Right lobe of liver (tissue), 6 donors: ENCODE measurements at places on chromosomes 11 and 22.
A peak's percentile ranks its signal among the peaks of the same experiment; 100 is the strongest.

DNA sequence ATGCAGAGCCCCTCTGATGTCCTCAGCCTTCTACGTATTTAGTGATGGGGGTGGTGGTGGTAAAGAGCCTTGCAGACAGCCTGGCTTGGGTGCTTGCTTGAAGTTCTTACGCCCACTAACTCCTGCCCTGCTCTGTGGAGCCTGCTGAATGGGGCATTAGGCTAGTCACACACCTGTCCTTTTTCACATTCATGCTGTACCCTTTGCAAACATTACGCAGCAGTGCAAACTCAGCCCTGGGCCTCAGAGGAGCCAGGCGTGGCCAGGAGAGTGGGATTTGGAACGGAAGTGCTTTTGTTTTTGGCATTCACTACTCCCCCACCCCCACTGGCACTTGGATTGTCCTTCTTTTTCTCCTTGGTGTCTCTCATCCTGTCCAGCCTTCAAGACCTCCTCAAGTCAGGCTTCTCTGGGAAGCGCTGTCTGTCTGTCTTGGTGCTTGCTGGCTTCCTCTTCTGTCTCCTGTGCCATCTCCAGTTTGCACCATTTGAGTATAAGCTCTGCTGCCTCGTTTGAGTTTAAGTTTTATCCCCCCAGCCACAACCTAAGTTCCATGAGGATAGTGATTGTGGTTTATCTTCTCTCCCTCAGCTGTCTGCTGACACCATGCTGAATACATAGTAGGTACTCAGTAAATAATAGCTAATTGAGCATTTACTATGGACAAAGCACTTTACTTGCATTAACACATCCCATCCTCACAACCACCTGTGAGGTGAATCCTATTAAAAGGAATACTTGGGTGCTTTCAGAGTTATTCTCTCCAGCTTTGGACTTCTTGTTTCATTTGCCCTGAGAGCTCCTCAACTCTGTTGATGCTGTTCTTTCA is 26.7 kb downstream of the ZBTB16 start:
- no peaks in the 10 kb centered on the region for H3K27me3 ChIP-seq
- H3K36me3 ChIP-seq: no peaks in the 10 kb centered on the region
- H3K27ac ChIP-seq: peak overlapping the region; percentile 29
- H3K4me1 ChIP-seq: peaks cover 96% of the 10 kb centered on the region

GRCh38 chr11:79129702-79130101 is 311.1 kb downstream of the TENM4 start:
- no peaks in the 10 kb centered on the region for H3K27me3 ChIP-seq
- H3K4me3 ChIP-seq: no peak overlapping the region
- H3K36me3 ChIP-seq: no peaks in the 10 kb centered on the region

DNA sequence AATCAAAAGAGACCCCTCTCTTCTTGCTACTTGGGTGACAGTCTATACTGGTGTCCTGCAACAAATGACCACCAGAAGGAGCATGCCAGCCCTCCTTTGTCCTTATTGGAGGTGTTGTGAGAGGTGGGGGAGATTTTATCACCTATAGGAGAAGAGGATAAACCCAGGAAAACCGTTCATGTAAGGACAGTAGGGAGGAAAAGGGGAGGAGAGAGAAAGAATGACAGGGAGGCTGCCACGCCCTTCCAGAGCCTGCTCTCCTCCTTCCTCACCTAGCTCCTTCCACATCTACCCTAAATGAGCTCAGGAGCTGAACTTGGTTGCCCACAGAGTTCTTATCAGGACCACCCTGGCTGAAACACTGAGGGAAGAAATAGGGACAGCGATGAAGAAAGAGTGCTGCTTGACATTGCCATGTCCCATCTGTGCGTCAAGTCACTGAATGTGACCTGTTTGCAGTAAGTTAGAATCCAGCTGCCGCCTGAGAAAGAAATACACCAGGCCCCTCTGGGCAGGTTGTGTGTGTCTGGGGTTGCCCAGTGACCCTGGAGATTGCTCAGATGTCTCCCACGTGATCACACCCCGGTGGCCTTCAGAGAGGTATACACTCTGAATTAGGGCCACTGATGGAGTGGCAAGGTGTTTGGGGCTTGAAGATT is 40.4 kb upstream of the ETS1 start:
- no peak overlapping the region for H3K27ac ChIP-seq
- no peak overlapping the region for H3K4me3 ChIP-seq
- no peaks in the 10 kb centered on the region for H3K27me3 ChIP-seq
- no peak for DNase-seq

DNA sequence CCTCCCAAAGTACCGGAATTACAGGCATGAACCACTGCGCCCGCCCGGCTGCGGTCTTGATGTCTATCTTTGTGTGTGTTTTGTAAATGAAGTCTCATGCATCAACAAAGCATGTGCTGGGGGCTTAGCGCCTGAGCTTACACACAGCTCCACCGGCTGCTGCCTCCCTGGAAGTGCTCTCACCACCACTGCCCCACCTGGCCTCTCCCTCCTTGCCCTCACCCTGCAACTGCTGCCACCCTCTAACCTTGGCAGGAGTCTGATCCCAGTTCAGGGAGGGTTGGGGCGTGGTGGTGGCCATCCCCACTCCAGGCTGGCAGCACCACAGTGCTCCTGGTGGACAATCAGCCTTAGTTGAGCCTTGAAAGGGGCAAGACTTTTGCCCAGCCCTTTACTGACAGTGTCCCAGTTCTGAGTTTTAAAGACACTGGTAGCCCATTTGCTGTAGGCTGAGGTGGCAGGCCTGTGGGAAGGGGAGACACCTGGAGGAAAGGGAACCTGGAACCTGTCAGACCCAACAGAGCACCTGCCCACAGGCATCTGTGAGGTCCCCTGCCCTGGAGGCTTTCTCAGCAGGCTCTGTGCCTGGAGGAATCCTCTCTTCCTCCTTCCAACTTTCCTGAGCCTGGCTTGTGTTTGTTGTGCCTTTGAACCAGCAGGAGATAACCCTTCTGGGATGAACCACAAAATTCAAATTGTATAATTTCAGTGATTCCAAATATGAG is 42.4 kb upstream of the WEE1 start:
- H3K27ac ChIP-seq: no peak overlapping the region
- no peak for DNase-seq
- no peaks in the 10 kb centered on the region for H3K36me3 ChIP-seq
- H3K27me3 ChIP-seq: no peaks in the 10 kb centered on the region

DNA sequence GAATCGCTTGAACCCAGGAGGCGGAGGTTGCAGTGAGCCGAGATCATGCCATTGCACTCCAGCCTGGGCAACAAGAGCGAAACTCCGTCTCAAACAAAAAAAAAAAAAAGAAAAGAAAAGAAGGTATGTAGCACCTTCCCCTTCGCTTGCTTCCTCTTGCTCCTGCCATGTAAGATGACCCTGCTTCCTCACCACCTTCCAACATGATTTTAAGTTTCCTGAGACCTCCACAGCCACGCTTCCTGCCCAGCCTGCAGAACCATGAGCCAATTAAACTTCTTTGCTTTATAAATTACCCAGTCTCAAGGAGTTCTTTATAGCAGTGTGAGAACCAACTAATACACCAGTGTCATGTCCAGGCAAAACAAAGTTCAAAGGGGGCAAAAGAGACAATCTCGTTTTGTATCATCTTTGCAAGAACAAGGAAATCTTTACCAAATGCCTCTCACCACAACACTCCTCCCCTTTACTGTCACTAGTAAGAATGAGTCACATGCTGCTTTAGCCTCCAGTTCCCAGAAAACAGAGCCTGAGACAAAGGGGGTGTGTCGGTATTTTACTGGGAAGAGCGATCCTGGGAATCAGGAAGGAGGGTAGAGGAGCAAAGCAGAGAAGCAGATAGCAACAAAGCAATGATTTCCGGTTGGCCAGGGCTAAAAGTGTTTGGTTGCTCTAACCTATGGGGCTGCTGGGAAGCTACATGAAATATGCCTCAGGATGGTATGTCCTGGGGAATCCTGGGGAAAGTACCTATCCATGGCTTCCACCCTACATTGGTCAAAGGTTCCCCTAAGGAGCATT is 10.5 kb upstream of the MCHR1 start:
- no peak overlapping the region for H3K4me3 ChIP-seq
- no peaks in the 10 kb centered on the region for H3K36me3 ChIP-seq
- DNase-seq: no peak
- H3K27me3 ChIP-seq: no peaks in the 10 kb centered on the region
- H3K27ac ChIP-seq: no peak overlapping the region
- no peaks in the 10 kb centered on the region for H3K4me1 ChIP-seq

DNA sequence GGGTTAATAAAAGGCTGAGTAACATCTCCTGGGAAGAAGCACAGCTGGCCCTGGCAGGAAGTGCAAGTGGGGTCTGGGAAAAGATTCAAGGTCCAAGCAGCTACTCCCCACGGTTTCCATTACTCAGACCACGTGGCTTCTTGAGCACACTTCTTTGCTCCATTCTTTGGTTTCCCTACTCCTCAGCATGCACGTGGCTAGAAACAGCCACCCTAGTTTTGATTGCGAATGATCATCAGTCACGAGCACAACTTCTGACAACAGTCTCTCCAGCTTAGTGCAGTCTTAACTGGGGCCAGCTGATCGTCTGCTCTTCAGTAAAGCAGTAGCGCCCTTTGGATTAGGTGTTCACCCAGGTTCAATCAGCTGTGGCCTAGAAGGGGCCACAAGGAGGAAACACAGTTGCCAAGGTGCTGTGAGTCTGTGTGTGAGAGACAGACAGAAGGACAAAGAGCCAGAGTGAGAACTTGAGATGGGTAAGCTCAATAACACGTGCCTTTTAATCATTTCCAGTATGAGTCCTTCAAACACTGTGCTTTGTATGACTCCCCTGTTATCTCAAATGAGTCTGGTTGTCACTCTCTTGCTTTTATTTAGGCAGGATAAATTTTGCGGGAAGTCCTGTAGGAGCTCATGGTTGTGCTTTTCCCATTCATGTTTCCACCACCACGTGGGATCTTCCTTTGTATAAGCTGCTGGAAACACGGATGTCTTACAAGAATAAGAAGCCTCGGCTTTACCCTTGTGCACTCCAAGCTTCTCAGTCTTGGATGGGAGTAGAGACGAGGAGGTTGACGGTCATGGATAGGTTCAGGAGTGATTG is 901 bp upstream of the PARVA start:
- H3K4me3 ChIP-seq: no peak overlapping the region
- DNase-seq: no peak
- peak overlapping the region; percentile 88 for H3K27ac ChIP-seq
- no peaks in the 10 kb centered on the region for H3K36me3 ChIP-seq
- no peaks in the 10 kb centered on the region for H3K4me1 ChIP-seq

GRCh38 chr22:44396021-44396726 is 83.4 kb upstream of the SHISAL1 start:
- H3K4me1 ChIP-seq: no peaks in the 10 kb centered on the region
- no peaks in the 10 kb centered on the region for H3K36me3 ChIP-seq
- no peaks in the 10 kb centered on the region for H3K27me3 ChIP-seq
- DNase-seq: no peak

DNA sequence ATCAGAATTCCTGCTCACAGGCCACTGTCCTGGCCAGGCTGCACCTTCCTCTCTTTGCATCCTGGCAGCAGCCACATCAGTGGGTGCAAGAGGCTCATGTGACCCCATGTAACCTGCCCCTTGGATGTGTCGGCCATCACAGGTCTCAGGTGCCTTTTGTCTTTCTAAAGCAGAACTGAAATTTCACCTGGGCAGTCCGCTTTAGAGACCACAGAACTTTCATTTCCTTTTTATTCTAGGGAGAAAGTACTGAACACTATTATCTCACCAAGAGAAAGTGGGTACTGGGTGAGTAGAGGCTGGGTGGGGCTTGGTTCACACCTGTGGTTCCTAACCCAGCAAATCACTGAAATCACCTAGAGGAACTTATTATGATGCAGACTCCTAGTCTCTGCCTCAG is 51.7 kb upstream of the NUP160 start:
- no peak overlapping the region for H3K4me3 ChIP-seq
- DNase-seq: no peak
- no peaks in the 10 kb centered on the region for H3K27me3 ChIP-seq
- H3K27ac ChIP-seq: no peak overlapping the region
- H3K4me1 ChIP-seq: no peaks in the 10 kb centered on the region
- H3K36me3 ChIP-seq: no peaks in the 10 kb centered on the region

DNA sequence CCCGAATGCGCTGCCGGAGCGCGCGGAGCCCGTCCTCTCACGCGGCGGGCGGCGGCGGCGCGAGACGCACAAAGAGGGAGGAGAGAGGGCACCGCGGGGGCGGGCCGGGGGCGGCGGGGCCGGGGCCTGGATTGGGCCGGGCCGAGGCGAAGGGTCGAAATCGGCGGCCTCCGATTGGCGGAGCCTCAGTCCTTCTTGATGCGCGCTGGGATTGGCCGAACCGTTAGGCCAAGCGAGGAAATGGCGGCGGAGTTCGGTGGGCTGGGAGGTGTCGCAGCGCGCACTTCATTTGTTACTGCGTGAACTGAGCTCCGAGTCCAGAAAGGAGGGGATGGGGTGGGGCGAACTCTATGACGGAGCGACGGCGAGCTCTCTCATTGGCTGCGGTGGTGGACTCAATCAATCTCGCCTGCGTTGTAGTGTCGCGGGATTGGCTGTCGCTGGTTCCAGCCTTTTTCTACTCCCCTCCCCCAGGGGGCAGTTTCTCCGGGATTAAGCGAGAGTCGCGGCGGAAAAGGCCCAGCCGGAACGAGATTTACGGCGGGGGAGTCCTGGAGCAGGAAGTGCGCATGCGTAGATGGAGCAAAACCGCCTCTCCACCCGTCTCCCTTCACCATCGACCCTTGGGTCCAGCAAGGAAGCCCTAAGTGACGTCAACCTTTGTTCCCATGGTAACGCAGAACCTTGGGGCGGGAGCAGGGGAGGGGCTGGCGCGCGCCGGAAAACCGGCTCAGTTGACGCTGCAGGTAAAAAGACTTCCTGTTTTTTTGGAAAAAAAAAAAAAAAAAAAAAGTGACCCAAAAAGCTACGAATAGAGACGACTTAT is at the start of gene SF1:
SF1 (minus strand) TSS at position 70 of the 826 bp plus-strand sequence. CDS start 150 bp downstream, outside the sequence.
- no peaks in the 10 kb centered on the region for H3K36me3 ChIP-seq
- DNase-seq: peak; percentile 99
- peak within 1 kb of the TSS; percentile 95 for H3K4me3 ChIP-seq
- peak within 1 kb of the TSS; percentile 99 for H3K27ac ChIP-seq
- no peaks in the 10 kb centered on the region for H3K27me3 ChIP-seq
- H3K4me1 ChIP-seq: peaks cover 18% of the 10 kb centered on the region

- no peaks in the 10 kb centered on the region for H3K36me3 ChIP-seq
- DNase-seq: no peak
- H3K4me1 ChIP-seq: no peaks in the 10 kb centered on the region
Measured at GRCh38 chr11:96197801-96198701, 144.9 kb downstream of the MAML2 start.

DNA sequence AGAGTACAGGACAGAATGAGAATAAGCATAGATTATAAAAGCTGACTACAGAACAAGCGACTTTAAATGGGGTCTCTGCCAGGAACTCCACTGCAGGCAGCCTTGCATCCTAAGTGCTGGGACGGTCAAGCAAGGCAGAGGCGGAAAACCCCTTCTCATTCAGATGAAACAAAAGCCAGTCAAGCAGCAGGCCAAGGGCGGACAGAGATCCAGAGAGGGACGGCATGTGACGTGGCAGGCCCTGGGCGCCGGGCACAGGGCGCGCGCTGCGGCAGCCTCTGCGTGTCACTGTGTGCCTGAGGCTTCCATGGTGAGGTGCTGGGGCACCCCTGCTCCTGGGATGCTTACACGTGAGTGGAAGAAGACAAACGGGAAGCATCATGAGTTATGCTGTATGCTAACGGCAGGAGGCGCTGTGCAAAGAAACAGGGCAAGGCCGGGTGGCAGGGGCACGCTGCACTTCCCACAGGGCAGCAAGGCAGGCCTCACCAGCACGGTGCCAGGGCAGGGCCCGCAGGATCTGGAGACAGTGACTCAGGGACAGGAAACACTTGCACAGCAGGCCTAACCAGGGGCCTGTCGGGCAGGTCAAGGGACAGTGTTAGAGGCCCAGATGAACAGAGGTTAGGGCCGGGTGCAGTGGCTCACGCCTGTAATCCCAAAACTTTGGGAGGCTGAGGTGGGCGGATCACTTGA is 6.2 kb downstream of the TOLLIP start:
- peak overlapping the region; percentile 50 for H3K4me3 ChIP-seq
- DNase-seq: peak; percentile 76
- H3K36me3 ChIP-seq: no peaks in the 10 kb centered on the region
- peaks cover 93% of the 10 kb centered on the region for H3K4me1 ChIP-seq
- H3K27ac ChIP-seq: peak overlapping the region; percentile 58
